ENCODE measurements at places on chromosomes 4 and X. TPM values are rescaled to one million over a fixed set of nuclear protein-coding genes. Genes with fewer than 3 reads are reported as not detected.

DNA sequence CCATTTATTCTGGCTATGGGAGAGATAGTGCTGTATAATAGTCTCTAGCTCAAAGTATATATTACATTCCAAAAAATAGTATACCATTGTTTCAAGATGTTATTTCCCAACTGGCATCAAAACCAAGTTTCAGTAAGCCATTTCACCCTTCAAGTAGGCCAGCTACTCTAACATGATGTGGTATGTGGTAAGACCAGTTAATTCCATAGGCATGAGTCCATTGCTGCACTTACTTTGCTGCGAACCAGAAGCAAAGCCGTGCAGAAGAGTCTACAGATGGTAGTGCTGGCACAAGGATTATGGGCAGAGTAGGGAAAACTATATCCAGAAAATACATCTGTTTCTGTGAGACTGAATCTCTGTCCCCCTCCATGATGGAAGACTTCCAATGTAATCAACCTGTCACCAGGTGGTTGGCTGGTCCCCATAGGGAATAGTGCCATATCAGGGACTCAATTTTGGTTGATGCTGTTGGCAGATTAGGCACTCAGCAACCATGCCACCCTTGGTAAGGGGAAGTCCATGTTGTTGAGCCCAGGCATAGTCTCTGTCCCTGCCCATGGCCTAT lies 49.8 kb upstream of the HSD17B10 start:
- DNase-seq, result no peak

DNA sequence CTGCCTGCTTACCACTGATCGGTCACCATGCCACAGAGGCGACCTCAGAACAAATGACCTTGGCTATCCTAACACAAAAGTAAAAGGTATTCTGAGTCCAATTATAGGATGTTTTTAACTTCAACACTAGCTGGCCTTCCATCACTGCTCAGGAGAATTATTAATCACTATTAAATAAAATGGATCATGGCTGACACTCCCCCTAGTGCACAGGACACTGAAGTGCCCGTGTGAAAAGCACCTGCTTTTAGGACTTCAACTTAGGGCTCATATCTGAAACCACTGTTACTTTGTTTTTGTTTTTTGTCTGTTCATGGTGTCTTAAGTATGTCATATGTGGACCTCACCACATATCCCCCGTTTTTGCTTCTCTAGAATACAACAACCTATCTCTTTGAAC lies 33.9 kb downstream of the STX18 start:
- peak; percentile 9 for DNase-seq

GRCh38 chr4:151415978-151416377 lies 7.0 kb downstream of the FHIP1A start:
- no peak for DNase-seq

DNA sequence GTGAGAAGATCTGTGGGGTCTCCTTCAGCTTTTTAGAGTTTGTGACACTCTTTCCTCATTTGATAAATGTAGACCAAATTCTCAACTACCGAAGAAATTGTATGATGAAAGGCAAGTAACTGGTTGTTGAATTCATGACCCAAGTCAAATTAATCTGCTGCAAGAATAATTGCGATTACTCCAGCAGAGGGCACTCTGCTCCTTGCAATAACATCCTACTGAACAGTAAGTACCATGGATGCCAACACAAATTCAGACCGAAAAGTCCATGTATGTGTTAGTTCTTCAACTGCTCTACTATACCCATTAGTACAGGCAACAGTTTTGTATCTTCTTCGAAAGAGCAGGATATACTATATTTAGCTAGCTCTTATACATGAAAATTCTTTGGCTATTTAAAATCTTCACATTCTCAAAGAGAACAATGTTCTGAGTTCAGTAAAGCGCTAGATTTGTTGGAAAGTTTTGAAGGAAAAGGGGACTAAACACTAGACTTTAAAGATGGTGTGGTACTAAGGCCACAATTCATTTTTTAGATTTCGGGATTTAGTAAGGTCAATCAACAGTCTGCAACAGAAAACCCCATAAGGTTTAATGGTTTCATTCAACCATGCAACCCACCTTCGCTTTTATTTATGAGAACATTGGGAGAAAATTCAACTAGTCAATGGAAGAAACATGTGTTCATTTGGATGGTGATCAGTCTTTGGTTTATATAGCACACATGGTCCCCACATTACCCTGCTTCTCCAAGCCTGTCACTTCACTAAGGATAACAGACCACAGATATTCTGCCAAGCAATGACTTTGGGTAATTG lies 105.4 kb upstream of the TBC1D9 start:
- DNase-seq, result peak; percentile 77

DNA sequence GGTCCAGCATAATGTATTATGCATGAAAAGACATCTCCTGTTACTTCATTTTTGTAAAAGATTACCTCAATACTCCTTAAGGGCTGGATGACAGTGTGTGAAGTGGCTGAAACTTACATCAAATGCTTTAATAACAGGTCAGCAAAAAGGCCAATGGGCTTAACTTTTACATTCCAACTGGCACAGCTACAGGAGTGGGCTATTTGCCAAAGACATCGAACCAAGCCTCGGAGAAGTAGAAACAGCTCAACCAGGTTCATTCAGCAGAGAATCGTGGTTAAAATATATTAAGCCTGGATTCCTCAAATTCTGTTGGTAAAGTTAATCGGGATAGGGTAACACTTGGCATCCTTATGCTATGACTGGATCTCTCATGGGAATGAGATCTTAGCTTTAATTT lies 639.7 kb downstream of the TRIML1 start:
- DNase-seq, result no peak

- no peak for DNase-seq
Observed at GRCh38 chr4:108795733-108796132, 32.9 kb upstream of the ETNPPL start.

GRCh38 chrX:133859336-133859735 lies 126.1 kb downstream of the GPC3 start:
- DNase-seq, result no peak

- DNase-seq, result no peak
Observed at GRCh38 chr4:147779451-147779850, 47.6 kb downstream of the ARHGAP10 start.

GRCh38 chr4:76570141-76570973 lies 135.3 kb downstream of the SHROOM3 start:
- DNase-seq, result no peak

DNA sequence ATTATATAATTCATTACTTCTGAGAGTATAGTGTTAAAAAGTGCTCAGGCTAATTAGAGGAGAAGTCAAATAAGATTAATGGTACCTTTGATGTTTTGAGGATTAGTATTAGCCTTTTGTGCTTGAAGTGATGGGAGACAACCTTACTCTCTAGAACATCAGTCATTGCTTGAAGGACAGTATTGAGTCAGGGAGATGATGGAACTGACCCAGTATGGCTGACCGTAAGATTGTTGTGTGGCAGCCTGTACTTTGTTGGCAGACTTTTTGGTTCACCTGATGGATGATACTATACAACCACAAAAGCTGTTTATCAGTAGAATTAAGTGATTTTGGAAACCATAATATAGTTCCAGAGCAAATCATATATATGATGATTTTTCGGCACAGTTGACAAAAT lies 9.9 kb downstream of the OGT start:
- no peak for DNase-seq

DNA sequence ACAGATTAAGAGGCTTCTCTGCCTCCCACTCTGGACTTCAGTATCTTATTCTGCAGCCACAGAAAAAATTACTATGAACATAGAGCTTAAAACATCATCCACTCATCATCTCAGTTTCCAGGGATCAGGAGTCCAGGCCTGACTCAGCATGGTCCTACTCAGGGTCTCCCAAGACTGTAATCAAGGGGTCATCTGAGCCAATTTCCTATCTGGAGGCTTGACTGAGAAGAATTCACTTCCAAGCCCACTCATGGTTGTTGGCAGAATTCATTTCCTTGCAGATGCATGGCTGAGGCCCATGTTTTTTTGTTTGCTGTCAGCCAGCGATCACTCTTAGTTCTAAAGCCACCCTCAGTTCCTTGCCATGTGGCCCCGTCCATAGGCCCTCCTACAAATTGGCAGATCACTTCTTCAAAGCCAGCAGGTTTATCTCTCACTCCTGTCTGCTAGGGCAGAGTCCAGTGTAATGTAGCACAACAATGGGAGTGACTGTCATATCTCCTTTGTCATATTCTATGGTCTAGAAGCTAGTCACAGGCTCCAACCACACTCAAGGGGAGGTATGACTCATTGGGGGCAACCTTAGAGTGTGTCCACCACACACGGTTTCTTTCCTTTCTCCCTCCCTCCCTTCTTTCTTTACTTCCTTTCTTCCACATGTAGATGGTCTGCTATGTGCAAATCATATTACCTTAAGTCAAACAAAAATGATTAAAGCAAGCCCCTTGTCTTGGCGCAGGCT lies 251.6 kb downstream of the QDPR start:
- no peak for DNase-seq

DNA sequence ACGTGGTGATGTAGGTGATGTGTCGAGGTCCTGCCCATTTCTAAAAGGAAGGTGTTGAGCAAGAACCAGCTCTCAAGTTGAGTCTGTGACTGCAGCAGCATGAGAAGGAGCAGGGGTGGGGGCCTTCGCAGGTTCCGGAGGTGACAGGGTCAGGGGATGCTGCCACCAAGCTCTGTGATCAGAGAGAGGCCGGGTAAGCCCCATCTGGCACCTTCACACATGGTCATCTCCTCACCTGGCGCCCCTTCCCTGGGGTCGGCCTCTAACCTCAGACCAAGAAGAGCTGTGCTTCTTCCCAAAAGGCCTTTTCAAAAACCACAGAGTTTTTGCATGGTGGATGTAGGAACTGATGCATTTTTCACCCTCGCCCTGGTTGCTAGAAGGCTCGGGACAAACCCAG lies 137.6 kb downstream of the CPZ start:
- DNase-seq, result no peak

DNA sequence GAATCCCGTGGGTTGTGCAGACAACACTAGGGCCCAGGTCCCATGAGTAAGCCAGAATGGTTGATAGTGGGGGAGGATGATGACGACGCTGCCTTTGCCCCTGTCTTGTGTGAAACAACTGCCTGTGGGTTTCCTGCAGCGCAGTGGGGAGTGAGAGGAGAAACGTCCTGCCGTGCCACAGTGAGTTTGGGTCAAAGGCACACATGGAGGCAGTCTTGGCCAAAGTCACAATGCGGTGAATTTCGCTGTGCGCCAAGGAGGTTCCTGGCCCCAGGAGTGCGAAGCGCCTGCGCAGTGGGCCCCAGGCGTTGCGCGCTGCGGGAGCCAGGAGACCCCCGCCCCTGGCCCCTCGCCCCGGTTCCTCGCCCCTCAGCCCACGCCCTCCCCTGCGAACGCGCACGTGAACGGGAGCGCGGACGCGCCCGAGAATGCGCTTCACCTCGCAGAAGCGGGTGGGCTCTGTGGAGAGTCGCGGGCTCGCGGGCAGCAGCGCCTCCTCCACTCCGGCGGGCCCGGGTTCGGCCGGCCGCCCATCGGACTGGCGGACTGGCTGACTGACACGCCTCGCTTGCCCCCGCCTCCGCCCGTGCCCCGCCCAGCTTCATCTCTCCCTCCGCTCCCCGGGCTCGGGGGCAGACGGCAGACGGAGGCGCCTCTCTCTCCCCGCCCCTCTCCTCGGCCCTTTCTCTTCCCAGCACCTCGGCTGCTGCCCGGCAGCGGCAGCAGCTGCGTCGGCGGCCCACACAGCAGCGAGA lies at the start of gene NUDT10:
TSS of gene NUDT10 (plus strand) at position 635 of the 755 bp plus-strand sequence. CDS start 144 bp downstream, outside the sequence.
- DNase-seq, result peak; percentile 66

DNA sequence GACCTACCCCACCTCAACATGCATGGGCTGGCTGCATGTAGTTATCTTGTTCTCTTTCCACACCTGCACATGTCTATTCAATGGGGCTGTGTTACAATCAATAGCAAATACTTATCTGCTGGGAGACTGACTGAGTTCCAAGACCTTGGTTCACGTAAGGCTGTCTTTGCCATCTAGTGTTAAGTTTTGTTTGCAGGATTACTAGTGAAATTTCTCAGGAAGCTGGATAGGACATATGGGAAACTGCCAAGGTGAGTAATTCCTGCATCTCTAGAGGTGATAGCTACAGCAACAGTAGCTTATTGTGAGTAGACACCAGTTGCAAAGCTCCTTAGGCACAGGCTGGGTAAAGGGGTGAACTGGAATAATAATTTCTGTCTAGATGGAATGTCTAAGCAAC lies 177.5 kb downstream of the ENOX2 start:
- no peak for DNase-seq

DNA sequence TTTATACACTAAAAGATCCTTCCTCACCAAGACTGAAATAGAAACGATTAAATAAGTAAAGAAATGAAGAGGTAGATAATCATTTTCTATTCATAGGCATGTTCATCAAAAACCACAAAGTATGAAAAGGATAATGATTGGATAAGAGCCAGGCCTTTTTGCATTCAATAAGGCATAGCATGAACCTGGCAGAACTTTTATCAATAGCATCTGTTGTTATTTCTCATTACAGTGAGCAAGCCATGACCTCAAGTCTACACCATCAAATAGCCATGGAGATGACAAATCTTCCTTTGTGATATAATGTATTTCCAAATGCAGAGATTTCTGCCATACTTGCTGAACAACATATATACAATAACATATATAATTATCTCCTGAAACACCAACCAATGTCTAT lies 206.0 kb upstream of the SLC7A11 start:
- no peak for DNase-seq

GRCh38 chr4:101689220-101689619 lies 101.3 kb upstream of the BANK1 start:
- DNase-seq, result no peak

DNA sequence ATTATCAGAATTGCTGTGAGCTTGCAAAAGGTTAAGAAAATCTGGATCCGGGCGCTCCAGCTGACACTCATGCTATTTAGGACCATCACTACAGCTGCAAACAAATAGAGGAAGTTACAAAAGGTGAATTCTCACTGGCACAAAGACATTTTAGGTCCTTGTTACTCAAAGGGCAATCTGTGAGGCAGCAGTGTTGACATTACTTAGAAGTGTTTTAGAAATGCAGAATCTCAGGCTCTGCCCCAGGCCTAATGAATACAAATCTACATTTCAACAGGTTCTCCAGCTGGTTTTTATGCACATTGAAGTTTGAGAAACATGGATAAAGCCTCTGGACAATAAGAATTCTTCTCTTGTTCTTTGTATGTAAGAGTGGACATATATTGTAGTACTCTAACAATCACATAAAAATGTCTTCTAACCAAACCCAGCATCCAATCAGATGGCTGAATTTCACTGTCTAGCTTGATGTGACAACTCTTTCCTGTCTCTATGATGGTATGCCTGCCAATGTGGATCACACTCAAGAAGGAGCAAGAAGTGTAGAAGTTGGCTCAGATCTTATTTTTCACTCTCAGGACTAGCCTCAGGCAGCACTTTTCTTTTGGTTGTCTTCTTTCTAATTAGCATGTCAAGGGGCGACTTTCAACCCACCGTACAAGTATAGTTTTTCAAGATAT lies 18.8 kb downstream of the SLC7A11 start:
- DNase-seq, result no peak

GRCh38 chrX:15915959-15916703 lies 61.5 kb upstream of the AP1S2 start:
- peak; percentile 20 for DNase-seq

Gene DAPP1
- total RNA-seq, result not detected

Gene RXFP1
- not detected for total RNA-seq

Gene RTL5
- total RNA-seq, result 8.4 TPM

Gene EDA2R
- 0.09 TPM for total RNA-seq

Gene PCDH19
- 0.80 TPM for total RNA-seq
